Tibial nerve (tissue), 4 donors: ENCODE measurements at places on chromosomes 3 and 15.

DNA sequence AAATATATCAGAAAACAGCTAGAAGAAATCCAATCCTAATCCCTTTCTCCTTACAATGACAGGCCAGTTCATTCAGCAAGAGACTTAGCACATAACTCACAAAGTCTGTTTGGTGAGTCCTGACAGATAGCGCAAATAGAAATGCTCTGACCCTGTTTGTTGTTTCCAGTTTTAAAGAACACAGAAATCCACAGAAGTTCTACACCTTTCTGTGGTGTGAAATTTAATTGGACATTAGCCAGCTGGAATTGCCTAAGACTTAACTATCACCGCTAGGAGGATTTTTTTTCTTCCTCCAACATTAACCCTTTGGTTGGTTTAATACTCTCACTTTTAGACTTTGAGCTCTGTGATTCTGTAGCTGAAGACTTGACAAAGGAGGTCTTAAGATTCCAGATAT, 30.8 kb downstream of the HDC start:
- no peak for DNase-seq

GRCh38 chr3:71726146-71726545, 944 bp upstream of the EIF4E3 start:
- no peak for DNase-seq

DNA sequence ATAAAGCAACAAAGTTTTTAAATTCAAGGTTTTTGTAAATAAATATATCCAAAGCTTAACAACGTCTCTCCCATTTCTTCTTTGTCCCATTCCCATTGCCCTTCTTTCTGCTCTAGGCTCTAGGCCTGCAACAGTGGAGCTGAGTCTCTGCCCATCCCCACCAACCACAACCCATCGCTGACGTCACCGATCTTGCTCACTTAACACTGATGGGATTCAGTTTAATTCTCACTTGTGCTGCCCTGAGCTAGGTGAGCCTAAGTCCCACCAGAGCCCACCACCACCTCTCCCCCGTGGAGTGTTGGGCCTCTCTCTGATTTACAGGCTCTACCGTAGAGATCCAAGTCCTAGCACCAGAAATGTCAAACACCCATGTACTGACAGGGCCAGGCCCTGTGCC, 61.3 kb upstream of the RAB6B start:
- no peak for DNase-seq

DNA sequence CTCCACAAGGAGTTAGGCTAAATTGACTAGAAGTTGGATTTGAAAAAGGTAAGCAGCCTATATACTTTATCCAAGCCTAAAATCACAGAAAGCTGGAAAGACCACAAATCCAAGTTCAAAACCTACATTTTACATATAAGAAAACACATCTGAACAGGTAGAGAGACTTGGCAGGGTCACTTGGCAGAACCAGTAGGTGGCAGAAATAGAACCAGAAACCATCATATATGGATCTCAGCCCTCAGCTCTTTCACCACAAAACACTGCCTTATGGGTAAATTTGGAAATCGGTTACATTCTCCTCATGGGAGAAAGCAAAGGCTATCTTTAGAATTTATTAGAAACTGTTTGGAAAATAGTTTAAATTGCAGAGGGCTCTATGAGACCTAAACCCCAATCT, 44.2 kb downstream of the MKRN2 start:
- DNase-seq = no peak

GRCh38 chr3:186492385-186492984, 51.7 kb downstream of the CRYGS start:
- DNase-seq = no peak
